SIG-M5 (cell line): ENCODE measurements at places on chromosomes 16 and 17.

DNA sequence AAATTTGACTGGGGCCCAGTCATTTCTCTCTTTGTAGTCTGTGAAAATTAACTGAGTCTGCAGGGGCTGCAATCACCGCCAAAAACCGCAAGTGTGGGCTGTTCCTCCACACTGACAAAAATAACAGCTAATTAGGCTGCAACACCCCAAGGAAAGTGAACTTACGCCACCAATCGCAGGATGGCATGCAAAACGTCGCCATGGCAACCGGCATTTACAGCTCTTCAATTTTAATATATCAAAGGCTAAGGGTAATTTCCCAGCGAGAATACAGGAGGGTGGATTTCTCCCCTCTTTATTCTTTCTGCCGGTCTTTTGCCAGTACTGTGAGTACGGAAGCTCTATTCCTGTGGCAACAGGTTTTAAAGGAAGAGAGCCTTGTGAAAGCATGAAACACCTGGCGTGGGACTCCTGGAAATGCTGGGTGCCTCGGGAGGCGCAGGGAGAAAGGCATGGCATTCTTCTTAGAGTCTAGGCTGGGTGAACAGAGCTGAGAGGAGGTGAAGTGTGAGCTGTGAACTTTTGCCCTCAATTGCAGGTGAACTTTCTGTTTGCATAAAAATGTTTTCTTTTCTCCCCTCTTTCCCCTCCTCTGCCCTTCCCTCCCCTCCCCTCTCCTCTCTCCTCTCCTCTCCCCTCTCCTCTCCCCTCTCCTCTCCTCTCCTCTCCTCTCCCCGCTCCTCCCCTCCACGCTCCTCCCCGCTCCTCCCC, 399.7 kb downstream of the XYLT1 start:
- DNase-seq, result no peak

DNA sequence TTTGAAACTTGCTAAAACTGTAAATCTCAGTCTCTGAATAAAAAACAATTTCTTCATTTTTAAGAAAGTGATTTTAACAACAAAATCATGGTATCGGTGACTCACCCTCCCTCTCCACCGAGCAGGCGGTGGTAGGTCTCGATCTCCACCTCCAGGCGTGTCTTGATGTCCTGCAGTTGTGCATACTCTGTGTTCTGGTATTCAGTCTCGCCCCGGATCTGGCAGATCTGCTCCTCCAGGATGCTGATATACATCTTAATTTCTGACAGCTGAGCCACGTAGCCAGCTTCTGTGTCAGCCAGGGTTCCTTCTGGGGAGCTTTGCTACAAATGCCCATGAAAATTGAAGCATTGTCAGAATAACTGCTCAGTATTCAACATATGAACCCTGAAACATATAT, 15.4 kb upstream of the KRT24 start:
- no peak for DNase-seq

- no peak for DNase-seq
These were observed 32.4 kb upstream of the IRX3 start for GRCh38 chr16:54318941-54319340.

DNA sequence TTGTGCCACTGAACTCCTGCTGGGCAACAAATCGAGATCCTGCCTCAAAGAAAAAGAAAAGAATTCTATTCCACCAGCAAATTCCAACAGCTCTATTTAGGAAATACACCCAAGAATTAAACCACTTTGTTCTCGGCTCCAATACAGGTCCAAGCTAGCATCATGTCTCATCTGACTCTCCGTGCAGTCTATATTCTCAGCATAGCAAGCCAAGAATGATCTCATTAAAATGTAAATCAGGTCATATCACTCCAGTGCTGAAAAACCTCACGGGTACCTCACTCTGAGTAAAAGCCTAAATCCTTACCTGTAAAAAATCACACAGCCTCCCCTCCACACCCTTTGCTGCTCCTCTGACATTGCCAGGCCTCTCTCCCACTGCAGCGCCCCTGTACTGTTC, 23.9 kb downstream of the UBE2G1 start:
- DNase-seq, result no peak

DNA sequence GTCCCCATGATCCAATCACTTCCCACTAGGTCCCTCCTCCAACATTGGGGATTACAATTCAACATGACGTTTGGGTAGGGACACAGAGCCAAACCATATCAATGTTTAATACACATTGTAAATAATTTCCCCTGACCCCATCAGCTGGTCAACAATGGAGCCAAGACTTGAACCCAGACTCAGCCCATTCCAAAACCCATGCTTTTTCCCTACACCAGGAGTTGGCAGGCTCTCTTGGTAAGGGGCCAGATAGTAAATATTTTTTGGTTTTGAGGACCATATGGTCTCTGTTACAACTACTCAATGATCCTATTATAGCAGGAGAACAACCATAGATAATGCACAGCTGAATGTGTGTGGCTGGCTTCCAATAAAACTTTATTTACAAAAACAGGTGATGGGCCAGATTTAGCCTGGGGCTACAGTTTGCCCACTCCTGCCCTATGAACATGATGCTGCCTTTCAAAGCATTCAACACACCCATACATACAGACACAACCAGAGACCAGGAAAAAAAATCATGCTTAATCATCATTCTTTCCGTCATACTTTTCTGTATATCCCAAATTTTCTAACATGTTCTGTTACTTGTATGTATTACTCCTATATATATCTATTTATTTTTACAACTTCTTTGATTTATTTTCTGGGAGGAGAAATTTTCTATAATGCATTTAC, 22.1 kb upstream of the MSI2 start:
- DNase-seq, result no peak

DNA sequence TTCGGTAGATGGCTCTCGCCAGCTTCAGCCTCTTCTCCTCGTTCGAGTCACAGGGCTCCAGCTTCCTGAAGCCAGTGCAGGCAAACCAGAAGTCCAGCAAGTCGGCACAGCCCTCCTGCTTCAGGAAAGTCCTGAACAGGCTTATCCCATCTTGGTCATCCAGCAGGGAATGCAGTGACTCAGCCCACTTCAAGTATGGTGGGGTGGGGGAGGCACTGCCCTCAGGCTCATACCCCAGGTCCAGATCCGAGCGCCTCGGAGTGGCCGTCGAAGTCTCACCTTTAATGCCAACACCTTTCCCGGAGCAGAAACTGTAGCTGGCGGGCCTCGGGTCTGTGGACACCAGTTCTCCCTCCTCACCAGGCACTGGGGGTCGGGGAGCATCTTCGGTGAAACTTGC, 5.9 kb downstream of the AXIN1 start:
- no peak for DNase-seq

DNA sequence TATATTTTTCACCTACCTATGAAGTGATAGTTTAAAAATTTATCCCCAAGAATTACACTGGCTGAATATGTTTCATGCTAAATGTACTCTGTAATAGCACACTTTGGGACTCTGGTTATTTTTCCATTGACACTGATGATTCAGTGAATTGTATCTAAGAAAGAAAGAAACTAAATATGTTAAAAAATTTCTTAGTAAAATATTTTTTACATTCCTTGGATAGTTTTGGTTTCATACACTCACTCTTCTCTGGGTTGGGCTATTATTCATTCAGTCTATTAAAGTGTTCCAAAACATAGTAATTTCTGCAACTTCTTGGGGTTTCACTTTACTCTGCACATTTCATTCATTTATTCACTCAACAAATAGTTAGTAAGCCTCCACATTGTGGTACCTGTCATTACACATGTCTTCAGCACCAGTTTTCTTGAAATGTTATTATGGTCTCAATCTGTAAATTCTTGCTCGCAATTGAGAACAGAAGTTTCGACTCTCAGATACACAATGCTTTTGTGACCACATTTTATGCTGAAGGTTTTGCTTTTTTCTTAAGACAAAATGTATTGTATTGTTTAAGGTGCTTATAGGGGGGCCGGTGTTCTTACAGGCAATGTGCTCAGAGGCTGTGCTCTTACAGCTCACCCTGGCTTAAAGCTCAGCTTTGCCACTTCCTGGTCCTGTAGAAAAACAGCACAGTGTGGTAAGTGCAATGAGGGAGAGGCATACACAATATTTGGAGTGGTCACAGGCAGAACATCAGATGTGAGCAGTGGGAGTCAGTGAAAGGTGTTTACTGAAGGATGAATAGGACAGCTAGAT, 17.4 kb downstream of the CNTNAP4 start:
- DNase-seq, result no peak

DNA sequence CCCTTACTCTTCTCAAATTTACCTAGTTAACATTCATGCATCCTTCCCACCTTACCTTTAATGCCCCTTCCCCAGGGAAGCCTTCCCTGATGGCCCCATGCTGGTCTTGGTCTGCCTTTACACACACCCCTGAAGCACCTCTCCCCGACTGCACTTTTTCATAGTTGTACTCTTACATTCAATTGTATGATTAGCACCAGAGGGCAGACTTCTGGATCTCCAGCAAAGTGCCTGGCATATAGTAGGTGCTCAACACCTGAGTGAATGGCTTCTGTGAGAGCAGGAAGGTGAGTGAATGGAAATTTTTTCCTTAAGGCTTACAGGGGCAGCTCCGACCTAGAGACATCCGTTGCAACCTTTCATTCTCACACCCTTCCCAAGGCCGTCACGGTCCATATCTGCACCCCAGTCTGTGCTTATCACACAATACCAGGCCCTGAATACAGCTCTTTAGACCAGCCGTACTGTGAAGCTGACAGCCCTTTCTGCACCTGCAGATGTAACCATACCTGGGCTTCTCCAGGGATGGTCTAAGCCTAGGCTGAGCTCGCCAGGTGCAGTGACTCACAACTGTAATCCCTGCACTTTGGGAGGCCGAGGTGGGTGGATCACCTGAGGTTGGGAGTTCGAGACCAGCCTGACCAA, 4.4 kb downstream of the PGAP3 start:
- DNase-seq, result no peak

DNA sequence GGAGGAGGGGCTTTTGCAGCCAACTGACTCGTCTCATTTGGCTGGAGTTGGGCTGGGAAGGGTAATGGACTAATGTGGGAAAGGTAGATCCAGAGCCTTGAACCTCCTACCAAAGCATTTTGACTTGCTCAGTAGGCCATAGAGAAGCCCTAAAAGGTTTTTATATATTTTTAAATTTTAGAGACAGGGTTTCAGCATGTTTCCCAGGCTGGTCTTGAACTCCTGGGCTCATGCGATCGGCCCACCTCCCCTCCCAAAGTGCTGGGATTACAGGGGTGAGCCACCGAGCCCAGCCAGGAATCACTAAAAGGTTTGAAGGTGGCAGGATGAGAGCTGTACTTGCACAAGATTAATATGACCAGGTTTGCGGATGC, 2.0 kb upstream of the PITPNC1 start:
- no peak for DNase-seq

DNA sequence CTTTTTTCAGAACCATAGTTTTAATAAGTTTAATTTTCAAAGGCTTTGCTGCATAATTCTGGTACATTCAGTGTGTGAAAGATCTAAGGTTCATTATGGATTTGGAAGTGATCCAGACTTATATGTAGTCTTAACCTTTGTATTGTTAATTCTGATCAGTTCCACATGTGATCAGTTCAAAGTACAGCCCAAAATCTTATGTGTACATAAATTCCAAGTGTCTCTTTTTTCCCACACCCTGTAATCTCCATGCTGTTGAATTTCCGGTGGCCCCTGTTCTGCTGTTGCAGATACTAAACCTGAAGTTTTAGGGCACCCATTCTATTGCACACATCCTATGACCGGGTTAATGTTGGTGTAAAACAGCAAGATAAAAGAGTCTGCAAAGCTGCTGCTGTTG, 1147.5 kb upstream of the CDH8 start:
- no peak for DNase-seq

- DNase-seq, result no peak
These were observed 19.9 kb upstream of the PLLP start for GRCh38 chr16:57304169-57305061.

GRCh38 chr17:78977997-78978973, 1.4 kb downstream of the LGALS3BP start:
- DNase-seq, result no peak

- no peak for DNase-seq
These were observed 25.1 kb downstream of the KSR1 start for GRCh38 chr17:27481327-27481726.

DNA sequence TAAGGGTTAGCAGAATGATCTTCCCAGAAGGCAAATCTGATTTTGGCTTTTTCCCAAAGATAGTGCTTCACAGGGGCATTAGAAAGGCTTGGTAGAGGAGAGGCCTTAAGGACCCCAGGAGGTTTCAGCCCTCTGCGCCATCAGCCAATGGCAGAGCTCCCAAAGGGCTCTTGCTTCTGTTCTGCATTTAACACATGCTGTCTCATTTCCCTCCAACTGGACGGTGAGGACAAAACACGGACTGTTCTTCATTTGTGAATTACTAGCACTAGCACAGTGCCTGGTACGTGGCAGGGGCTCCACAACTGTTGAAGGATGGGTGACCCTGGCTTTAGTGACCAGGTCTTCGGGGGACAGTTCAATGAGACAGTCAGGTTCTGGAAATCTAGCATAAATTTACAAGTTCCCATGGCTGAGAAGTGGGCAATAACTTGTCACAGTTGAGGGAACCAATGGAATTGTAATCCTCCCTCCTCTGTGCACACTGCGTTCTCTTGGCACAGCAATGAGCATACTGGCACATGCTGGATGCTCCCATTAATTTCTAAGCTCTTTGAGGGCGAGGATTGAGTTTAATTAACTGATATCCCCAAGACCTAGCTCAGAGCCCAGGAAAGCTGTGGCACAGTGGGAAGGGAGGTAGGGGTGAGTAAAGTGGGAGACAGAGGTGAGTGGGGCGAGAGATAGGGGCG, 45.4 kb downstream of the COG7 start:
- no peak for DNase-seq

DNA sequence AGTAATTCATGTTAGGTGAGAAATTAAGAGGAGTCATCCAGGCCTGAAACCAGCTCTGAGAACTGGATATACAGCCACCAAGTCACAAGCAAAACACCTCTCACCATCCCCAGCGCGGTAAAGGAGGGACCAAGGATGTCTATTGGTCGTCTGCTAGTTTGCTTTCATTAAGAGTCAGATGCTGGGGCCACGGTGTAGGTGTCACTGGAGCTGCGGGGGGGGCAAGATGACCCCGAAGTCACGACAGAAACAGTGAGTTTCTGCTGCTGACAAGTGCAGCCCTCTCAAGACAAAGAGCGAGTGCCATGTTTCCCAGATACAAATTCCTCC, 790 bp downstream of the NCBP3 start:
- no peak for DNase-seq

- DNase-seq, result no peak
These were observed 850 bp downstream of the GINS3 start for GRCh38 chr16:58393138-58393504.

DNA sequence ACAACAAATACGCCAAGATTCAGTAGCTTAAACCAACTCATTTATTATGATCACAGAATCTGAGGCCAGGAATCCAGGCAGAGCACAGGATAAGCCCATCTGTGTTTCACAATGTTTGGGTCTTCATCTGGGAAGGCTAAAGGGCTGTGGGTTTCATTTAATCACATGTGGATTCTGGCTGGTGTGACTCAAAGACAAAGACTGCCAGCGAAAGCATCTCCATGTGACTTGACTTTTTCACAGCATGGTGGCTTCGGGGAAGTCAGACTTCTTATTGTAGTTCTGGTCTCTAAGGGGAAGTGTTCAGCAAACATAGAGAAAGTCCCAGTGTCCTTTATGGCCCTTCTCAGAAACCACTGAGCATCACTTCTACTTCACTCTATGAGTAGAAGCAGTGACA, 1014.4 kb upstream of the GOT2 start:
- DNase-seq, result no peak
